Activated CD4-positive, alpha-beta T cell treated with anti-CD3 and anti-CD28 coated beads, Interleukin-2, amount 10 ng/mL, durations not matched to agents 7 days and 5 days (primary cell): ENCODE measurements at places on chromosomes 1 and 21. TPM values are rescaled to one million over a fixed set of nuclear protein-coding genes. Genes with fewer than 3 reads are reported as not detected.

- no peak for DNase-seq
These were observed 10.1 kb downstream of the DISP3 start for GRCh38 chr1:11488966-11489625.

GRCh38 chr21:41166884-41167283 lies 1.1 kb upstream of the BACE2 start:
- DNase-seq = no peak

The CRP gene
- not detected for total RNA-seq

The WDR77 gene
- total RNA-seq = 48.6 TPM

The DMBX1 gene
- 0.10 TPM for total RNA-seq

The PEAR1 gene
- total RNA-seq = 0.07 TPM

- DNase-seq = no peak
These were observed 16.6 kb upstream of the GFI1 start for GRCh38 chr1:92503043-92503925.

DNA sequence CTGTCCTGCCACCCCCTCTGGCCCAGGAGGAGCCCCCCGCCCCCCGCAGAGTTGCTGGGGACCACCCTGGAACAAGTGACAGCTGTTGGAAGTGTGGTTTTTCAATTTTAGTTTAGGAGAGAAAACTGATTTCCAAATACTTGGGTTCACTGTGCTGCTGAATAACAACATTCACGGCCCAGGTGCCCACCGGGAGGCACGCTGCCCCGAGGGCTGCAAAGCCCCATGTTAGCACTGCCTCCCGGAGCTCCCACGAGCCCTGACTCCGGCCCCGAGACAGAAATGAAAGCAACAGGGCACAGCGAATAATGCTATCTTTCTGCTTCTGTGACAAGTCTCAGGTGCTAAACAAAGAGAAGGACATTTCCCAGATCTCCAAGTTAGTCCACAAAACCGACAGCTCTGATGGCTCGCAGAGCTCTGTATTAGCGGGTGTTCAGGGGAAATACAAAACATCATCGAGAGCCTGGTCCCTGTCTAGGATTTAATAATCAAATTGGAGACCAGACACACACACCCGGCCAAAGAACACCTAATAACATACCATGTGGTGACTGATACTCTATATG lies 451.5 kb downstream of the KIF26B start:
- DNase-seq = no peak

GRCh38 chr21:41895643-41896493 lies 16.7 kb upstream of the PRDM15 start:
- DNase-seq = peak; percentile 60

DNA sequence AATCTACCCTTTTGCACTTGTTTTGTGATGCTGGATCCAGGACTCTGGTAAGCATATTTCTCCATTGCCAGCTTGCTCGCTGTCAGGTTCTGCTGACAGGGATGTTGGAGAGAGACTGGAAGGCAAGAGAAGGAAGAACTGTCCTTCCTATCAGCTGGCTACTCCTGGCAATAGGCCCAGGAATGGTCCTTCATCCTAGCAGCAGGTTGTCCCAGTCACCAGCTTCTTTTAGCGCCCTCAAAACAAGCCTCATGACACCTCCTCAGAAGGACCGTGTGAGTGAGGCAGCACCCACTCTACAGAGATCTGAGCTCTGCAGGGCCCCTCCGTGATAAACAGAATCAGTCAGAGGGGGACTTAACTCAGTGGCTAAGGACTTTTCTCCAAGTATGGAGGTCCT lies 33.1 kb upstream of the SLAMF9 start:
- no peak for DNase-seq

The BSND gene
- 0.05 TPM for total RNA-seq

GRCh38 chr1:185693654-185694053 lies 40.5 kb upstream of the HMCN1 start:
- no peak for DNase-seq

GRCh38 chr1:78370356-78370755 lies 120.4 kb upstream of the PTGFR start:
- no peak for DNase-seq

- no peak for DNase-seq
These were observed 23.6 kb upstream of the GRHL3 start for GRCh38 chr1:24295535-24295934.

GRCh38 chr1:2136386-2137235 lies 58.0 kb downstream of the FAAP20 start:
- no peak for DNase-seq

DNA sequence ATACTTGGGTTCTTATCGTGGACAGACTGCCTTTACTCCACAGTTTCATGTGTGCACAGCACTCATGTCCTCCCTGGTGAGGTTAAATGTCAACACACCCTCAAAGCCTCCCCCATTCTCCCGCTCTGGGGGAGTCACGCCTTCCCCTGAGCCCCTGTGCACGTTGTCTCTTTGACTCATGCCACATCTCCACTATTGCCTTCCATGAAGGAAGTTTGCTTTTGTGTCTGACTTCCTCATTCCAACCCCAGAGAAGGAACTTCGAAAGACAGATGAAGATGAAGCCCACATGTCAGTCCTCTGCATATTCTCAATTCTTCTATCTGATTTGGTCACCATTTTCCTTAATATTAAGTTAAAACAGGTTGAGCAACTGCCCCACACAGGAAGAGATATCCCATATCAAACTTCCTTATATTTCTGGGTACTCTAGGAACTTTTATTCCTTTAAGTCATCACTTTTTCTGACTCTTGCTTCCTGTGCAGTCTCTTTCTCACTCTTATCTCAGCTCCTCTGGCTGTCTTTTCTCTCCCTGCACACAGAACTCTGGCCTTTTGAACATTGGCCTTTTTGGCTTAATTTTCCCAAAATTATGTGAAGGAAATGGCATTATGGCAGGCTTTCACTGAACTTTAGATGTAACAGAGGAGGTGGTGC lies 41.5 kb downstream of the C4BPA start:
- no peak for DNase-seq

DNA sequence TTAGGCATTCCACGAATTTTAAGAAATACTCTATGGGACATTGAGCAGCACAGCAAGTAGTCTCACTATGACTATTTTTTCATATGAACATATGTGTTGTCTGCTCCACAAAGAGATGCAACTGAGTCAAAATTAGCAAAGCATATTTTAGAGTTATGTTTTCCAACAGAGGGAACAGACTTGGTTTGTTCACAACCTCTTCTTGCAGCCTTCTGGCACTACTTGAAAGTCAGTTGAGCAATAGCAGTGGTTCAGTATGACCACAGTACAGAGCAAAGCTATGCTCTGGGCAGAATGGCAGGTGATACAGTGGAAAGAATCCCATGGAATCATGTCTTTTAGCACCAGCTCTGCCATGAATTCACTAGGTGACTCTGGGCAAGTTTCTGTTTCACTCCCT lies 5.2 kb downstream of the CCN1 start:
- DNase-seq = no peak

- no peak for DNase-seq
These were observed 39.6 kb upstream of the TRABD2B start for GRCh38 chr1:48036710-48037355.

DNA sequence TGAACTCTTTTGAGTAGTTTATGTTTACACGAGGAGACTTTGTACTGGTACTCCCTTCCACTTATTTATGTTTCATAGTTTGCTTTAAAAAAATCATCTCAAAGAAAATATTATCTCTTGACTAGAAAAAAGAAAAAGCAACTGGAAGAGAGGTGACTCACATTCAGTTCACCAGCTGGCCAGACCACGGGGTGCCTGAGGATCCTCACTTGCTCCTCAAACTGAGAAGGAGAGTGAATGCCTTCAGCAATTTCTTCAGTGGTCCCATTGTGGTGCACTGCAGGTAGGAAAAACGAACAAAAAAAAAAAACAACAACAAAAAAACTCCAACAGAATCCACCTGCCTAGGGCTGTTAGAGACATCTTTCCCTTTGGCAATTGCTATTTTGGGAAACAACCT lies 102.9 kb downstream of the PTPRC start:
- DNase-seq = no peak

The KRTAP26-1 gene
- not detected for total RNA-seq

GRCh38 chr1:97824200-97824599 lies 96.6 kb downstream of the DPYD start:
- DNase-seq = no peak

DNA sequence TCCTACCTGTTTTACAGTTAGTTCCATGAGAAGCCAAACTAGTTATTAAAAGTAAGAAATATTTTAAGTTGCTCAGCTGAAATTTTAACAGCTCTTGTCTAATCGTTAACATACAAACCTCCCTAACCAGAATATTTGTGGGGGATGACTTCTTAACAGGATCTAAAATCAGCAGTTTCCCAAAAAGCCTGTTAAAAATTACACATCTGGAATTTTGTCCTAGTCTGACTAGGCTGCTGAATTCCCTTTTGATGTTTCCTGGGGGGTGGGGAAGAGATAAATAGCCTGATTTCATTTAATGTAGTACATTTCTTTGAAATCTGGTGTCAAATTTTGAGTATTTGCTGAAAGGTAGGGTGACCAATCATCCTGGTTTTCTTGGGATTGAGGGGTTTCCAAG lies 78.8 kb upstream of the ARHGAP29 start:
- no peak for DNase-seq

- DNase-seq = no peak
These were observed 128.8 kb downstream of the KCNN3 start for GRCh38 chr1:154741327-154741726.

DNA sequence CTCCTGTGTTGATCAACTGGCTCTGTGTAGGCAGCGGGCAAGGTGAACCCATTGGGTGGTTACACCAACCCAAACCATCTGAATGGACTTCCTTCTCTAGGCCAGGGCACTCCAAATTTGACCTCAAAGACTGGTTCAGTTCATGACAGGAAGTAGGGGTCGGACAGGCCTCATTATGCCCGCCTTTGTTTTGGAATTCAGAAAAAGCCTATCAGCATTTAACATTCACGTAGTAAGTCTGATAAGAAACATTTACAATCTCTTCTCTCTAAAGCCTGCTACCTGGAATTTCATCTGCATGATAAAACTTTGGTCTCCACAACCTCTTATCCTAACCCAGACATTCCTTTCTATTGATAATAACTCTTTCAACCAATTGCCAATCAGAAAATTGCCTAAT lies 97.1 kb upstream of the ETV3 start:
- DNase-seq = no peak

DNA sequence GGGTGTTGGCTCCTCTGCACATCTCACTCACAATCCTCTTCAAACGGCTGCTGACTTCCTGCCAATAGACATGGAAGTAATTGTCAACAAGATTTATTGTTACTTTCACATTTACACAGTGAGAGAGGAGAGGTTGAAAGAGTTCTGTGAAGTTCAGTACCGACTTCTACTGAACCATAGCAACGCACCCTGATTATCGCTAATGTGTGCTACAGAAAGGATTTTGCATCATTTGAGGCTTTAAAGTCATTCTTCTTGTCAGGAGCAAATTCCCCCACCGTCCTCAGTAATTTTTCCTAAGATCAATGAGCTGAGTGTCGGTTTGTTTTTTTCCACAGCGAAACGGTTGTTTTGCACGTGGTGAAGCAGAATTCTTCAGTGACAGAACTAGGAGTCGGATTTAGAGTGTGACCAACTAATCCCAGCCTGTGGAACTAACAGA lies 361.0 kb downstream of the ADGRL2 start:
- peak; percentile 35 for DNase-seq

DNA sequence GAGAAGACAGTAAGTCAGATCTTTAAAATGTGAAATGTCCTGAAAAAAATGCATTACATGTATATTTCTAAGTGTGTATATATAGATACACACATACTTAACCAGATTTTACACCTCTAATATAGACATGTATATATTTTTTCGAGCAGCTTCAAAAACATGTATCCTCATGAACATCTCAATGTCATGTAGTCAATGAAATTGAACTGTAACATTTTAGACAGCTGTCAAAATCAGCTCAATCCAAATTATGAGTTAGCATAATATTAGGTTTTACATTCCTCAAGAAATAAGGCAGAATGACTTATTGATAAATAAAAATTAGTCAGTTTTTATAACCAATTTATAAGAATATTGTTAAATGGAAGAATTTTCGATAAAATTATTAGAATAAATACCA lies 665.7 kb downstream of the BRINP3 start:
- no peak for DNase-seq

The LCA5L gene
- total RNA-seq = not detected
